ENCODE measurements at places on chromosomes 6 and 20.

- DNase-seq, result no peak
Observed at GRCh38 chr6:108807928-108808327, 40.3 kb upstream of the ARMC2 start.

- DNase-seq, result no peak
Observed at GRCh38 chr20:21505161-21505809, 8.6 kb downstream of the NKX2-2 start.

- no peak for DNase-seq
Observed at GRCh38 chr6:26363882-26364701, 906 bp upstream of the BTN3A2 start.

- peak; percentile 81 for DNase-seq
Observed at GRCh38 chr6:5108068-5108467, 22.9 kb downstream of the PPP1R3G start.

GRCh38 chr6:11277275-11278206 lies 45.1 kb upstream of the NEDD9 start:
- DNase-seq, result no peak

- DNase-seq, result no peak
Observed at GRCh38 chr6:41561931-41562911, 16.0 kb downstream of the FOXP4 start.

Data from NCI-H2081 treated with DMSO at 0.1 percent for 48 hours (cell line).